Hypothalamus (tissue), 51 donors: ENCODE measurements at places on chromosomes 4 and X.

- no peak for DNase-seq
Measured at GRCh38 chr4:142309772-142310171, 536.3 kb downstream of the INPP4B start.

DNA sequence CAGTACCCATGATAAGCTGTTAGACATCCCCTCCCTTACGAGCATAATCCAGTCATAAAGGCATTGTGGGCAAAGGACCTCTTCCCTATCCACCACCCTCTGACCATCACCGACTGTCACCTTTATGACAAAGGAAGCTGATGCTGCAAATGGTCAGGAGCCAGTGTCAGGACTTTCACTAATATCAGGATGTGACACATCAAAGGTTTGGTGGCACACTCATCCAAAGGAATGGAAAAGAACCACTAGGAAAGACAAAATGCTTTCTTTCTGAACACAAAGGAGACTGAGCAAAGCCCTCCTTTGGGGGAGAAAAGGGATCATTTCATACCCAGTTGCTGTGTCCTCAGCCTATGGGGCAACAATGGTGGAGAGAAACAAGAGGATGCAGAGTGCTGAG, 66.9 kb upstream of the PROM1 start:
- DNase-seq = no peak

DNA sequence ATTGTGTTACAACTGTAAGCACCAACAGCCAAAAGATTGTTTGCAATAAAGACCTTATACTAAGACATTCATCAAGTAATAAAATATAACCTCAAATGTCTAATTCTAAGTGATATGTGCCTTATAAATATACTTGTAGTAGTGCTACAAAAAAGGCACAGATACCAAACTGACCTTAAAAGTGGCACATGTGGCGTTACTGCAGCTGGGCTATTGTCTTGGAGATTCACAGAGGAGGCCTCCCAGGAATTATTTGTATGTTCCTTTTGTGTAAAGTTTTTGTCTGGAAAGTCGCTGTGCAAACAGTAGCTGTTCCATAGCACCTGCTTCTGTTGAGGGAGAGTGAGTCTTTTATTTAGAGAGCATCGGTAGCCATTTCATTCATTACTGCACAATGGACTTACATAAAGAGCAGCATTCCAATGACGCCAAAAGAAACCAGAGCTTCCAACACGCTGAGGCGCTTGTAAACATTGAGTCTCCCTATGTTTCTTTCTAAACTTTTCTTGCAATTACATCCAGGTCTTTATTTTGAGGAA, 143.7 kb downstream of the RPA4 start:
- no peak for DNase-seq

GRCh38 chr4:97759785-97760184, 383.5 kb downstream of the STPG2 start:
- no peak for DNase-seq
